ENCODE measurements at places on chromosomes 11 and 22.

DNA sequence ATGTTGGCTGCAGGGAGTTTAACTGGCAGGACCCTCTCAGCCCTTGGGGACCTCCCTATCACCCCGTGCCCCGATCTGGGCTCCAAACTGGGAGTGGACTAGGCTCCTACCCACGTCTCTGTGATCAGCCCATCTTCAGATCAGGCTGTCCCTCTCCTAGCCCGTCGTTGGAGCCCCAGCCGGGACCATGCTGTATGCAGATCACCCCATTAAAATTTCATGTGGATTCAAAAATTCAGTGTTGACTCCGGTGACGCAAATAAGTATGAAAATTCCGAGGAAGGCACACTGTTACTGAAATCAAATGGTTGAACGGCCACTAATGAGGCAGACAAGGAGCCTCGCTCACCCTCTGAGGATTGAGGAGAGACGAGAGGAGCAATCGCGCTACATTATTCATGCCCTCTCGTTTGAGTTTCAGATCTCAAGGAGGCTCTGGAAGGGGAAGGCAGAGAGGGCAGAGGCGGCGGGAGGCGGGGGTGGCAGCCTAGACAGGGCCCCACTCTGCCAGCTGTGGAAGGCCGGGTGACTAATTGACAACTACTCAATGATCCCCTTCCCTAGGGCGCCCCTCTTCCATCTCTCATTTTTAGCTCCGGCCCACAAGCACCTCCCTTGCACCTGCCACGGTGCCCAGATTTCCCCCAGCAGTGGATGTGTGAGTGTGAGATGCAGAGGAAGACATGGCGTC, 255.4 kb downstream of the MIAT start:
- DNase-seq = no peak

GRCh38 chr11:34640050-34640923, 19.4 kb downstream of the EHF start:
- DNase-seq = no peak

DNA sequence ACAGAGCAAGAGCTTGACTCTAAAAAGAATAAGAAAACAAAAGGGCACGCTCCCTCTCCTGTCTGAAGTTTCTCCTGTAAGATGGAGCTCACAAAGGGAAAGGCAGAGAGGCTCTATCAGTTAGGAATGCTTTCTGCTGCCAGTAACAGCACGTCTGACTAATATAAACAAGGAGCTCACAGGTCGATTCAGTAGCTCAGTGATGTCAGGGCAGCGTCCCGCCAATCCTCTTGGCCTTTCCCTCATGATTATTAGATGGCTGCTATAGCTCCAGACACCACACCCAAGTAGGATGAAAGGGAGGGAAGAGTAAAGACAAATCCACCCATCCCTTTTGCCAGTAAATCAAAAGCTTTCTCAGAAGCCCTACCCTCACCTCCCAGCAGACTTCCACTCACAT, 51.3 kb upstream of the HMGXB4 start:
- DNase-seq = no peak

- DNase-seq = no peak
These were observed 102.4 kb downstream of the ME3 start for GRCh38 chr11:86570020-86570419.

- DNase-seq = no peak
These were observed 160.8 kb upstream of the NECTIN1 start for GRCh38 chr11:119889728-119890280.

DNA sequence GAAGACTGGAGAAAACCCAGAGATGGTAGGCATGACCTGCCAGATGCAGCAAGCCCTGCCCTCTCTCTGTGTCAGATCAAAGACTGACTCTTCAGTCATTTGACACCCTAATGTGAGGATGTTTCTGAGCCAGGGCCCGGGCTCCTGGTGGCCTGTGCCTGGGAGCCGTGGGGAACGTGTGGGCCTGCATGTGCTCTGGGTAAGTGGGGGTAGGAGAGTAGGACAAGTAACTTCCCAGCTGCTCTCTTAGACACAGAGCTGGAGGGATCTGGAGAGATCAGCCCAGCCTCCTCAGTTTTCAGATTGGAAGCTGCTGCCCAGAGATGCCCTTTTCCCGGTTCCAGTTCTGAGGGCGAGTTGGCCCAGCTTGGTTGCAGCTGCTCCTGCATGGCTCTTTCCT, 110.8 kb downstream of the TEAD1 start:
- no peak for DNase-seq

All from NCI-H1105 (cell line).